ENCODE measurements at places on chromosomes 6 and 20.

GRCh38 chr20:919491-919916, 3.4 kb upstream of the ANGPT4 start:
- no peak for DNase-seq

- DNase-seq: no peak
Measured at GRCh38 chr20:10667077-10667401, 6.8 kb downstream of the JAG1 start.

DNA sequence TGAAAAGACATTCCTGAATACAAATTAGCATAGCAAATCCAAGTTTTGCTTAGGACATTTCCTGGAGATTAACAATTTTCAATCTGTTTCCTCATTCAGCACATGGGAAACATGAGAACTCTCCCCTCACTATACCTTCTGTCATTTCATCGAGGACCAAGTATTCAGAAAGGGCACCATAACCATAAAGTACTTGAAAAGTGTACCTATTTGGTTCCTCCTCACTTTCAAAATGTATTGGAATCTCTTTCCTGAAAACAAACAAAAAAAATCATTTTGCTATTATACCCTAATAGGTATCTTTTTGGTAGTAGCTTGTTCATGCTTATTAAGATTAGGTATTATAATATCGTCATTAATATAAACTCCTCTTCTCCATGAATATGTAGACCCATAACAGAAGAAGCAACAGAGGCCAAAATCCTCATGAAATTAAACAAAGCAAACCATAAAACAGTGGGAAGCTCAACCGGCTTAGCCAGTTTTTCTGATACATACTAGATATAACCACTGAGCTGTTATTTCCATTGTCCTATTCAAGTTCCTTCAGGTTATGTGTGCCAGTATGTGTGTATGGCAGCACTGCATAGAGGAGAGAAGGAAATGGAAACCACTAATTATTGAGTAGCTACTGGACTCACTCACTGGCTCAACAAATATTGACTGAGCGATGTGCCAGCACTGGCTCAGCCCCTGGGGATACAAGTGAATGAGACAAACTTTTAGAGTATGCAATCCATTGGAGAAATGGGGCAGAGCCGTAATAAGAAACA, 274.0 kb downstream of the MAFB start:
- no peak for DNase-seq

- no peak for DNase-seq
Measured at GRCh38 chr20:25544311-25544710, 41.0 kb downstream of the NINL start.

DNA sequence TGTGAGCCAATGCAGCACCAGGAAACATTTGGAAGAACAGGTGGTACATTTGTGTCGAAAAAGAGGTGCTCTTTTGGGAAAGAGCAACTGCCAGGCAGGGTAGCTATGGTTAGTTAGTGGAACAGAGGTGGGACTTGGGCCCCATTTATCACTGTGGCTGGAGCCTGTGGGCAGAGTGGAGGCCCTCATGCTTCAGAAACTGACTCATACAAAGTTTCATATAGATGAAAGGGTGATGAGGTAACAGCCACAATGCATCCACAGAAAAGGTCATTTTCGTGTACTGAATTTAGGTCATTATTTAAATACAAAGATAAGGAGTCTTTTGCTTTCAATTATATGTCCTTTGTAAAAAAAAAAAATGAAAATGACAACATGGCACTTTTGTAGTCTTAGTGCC, 76.4 kb upstream of the HS3ST5 start:
- DNase-seq: no peak

- DNase-seq: no peak
Measured at GRCh38 chr6:144131248-144131709, 19.0 kb upstream of the STX11 start.

DNA sequence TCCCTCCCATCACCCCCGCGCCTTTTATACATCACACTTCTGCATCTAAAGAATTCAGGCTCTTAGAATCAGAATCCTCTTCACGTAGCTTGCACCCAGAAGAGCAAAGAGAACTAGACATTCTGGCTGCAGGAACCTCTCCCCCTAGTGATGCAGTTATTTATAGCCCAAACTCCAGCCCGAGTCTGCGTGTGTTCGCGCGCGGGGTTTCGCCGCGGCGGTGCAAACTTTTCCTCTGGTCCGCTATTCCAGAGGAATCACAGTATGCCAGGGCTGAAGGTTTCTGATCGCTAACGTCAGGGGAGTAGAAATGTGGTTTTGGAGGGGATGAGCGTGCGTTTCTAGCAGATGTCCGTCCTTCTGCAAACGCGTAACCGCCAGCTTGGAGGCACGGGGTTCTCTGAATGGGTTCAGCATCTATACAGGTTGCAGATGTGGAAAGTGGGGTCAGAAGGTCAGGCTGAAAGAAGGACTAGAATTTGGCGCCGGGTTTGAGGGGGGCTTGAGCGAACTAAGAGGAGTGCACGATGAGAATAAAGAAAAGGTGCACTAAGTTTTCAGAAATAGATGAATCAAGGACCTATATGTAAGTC, 1.8 kb downstream of the EPHA7 start:
- no peak for DNase-seq

- no peak for DNase-seq
Measured at GRCh38 chr6:82863781-82864180, 201.9 kb downstream of the UBE3D start.

DNA sequence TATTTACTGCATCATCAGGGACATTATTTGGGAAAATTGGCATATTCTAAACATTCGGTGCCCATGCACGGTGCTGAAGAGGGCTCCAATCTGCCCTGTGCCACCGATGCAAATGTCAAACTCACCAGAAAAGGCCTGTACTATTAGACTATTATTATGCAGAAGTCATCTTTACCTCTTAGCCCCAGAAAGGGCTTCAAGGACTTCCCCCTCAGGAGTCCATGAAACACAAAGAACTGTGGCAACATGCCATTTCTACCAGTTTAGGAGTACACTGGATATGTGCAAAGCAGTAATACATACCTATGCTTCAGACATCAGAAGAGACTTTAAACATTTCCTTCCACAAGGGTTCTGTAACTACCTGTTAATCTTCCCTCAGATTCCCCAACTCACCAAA, 8.6 kb downstream of the DIDO1 start:
- no peak for DNase-seq

DNA sequence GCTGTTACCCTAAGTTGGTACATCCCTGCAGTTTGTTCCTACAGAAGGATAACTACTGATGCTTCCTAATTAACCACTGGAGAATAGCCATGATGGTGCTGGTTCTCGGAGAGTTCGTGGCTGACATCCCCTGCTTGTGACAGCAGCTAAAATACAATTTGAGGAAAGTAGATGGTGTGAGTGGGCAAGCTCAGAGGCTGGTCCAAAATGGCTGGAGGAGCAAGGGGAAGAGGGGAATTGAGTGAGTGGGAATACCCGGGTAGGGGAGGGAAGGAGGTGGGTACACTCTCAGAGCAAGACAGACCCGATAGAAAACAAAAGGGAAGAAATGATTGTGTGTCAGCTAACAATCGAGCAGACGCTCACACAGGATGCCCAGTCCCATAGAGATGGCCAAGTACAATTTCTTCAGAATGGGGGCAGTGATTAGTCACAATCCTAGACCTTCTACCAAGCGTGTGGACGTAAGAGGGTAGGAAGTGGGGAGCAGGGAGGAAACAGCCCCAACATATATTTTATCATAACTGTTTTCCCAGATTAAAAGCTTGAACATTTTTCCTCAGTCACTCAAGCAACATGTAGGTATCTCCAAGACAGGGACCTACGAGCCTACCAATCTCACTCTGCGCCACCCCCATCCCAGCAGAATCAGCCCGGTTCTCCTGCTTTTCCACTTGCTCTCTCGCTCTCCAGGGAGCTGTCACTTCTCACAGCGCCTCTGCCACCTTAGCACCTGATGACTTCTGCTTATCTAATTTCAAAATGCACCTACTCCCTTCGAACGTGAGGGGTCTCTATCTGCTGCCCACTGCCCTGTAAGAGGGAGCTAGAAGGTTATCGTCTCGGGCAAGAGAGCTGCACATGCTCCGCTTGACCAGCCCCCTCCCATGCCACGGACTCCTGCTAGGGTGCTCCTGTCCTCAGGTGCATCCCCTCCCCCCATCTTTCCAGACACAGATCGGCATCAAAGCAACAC, 26.2 kb downstream of the RIPOR2 start:
- no peak for DNase-seq

- DNase-seq: no peak
Measured at GRCh38 chr6:45054610-45055009, 273.5 kb upstream of the RUNX2 start.

DNA sequence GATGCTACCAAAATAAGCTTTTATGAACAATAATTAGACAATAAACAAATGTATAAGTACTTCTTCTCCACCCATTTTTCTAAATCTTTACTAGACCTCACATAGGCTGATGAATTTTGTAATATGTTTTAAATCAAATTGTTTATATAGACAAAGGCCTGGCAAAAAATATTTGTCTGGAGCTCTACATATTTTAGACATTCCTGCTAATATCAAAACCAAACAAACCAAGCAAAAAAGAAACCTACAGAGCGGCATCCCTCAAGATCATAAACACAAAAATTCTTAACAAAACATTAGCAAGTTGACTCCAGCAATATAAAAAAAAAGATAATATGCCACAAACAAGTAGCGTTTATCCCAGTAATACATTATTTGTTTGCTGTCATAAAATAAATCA, 87.2 kb downstream of the ADAT2 start:
- DNase-seq: no peak

- no peak for DNase-seq
Measured at GRCh38 chr20:63435552-63435951, 36.9 kb downstream of the KCNQ2 start.

- DNase-seq: no peak
Measured at GRCh38 chr6:132359886-132360285, 41.4 kb downstream of the MOXD1 start.

DNA sequence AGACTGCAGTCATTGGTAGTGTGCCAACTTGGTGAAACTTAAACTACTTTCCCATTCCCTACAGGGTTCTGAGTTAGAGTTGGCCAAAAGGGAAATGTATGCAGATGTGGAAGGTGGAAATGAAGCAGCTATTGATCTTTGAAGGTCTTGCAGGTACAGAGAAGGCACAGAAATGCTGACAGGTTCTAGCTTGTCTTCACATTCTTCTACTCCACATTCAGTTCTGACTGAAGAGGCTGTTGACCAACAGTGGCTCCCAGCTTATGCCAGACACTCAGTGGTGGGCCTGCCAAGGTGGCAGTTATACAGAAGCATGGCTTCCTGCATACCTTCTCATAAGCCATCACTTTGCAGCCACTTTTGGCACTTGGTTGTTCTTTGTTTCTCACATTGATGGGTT, 423.9 kb downstream of the CDC5L start:
- no peak for DNase-seq

DNA sequence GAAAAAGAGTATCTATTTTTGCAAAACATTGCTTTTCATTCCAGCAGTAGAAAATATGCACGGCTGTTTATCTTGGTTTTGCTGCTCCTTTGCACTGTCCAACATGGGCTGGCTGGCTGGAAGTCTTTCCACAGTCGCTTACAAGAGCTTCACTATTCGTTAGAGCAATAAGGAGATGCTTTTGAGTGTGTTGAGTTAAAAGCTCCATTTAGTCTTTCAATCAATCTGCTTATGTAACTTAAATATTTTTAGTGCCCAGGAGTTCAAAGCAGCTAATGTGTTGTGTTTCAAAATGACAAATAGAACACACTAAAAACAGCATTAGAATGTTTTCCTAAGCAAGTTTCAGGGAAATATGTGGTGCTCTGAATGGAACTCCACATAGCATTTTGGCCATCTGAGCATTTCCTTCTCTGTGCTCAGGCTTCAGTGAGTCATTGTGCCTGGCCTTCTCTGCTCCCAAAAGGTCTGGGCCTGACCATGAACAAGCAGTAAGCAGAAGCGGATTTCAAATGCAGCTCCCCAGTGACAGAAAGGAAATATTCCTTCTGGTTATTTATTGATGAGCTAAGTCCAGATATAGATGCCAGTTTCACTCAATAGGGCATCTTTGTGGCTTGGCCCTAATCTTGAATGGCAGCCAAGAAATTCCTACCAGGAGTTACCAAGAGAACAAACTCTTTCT, 580.3 kb downstream of the TENT5A start:
- DNase-seq: no peak

- no peak for DNase-seq
Measured at GRCh38 chr6:44496665-44497369, 109.3 kb downstream of the CDC5L start.

- no peak for DNase-seq
Measured at GRCh38 chr6:13763740-13764381, 50.5 kb downstream of the MCUR1 start.

DNA sequence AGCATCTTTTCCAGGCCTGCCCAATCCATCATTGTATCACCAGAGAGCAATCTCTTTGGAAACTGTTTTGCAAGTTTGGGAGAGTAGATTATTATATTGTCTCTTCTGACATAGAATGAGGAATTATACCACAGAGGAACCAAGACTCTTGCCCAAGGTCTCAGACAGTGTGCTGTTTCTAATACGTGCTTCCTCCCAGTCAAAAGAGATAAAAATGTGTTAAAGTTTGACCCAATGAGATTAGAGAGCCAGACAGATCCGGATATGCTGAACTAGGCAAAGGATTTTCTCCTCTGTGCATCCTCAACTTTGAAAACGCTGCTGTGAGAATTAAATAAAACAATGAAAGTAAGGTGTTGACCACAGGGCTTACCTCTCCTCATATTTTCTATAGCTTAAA, 18.6 kb upstream of the NT5E start:
- no peak for DNase-seq

DNA sequence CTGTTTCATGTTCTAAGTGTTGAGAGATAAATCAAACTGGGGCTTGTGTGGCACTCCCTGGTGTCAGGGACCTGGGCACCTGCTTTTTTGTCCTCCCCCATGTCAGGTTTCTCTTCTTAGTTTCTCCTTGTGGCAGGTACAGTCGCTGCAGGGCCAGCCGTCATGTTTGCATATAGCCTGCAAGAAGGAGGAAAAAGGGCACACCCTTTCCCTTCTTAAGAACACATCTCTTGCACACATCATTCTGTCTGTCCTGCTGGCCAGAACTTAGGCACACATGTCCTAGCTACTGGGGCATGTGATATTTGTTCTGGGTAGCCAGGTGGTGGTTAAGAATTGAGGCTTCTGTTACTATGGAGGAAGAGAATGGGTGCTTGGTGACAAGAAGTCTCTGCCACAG, 27.9 kb downstream of the CDC5L start:
- no peak for DNase-seq

GRCh38 chr6:1164600-1164999, 147.3 kb upstream of the FOXQ1 start:
- no peak for DNase-seq

GRCh38 chr6:117505311-117505710, 22.8 kb downstream of the DCBLD1 start:
- no peak for DNase-seq

GRCh38 chr20:43691928-43692524, 25.1 kb downstream of the MYBL2 start:
- DNase-seq: no peak
